ENCODE measurements at places on chromosomes 6 and 20. TPM values are rescaled to one million over a fixed set of nuclear protein-coding genes. Genes with fewer than 3 reads are reported as not detected.

WDR27 gene
- 19.6 TPM for total RNA-seq

THBS2 gene
- total RNA-seq = not detected

UQCC2 gene
- 77.7 TPM for total RNA-seq

OR2J3 gene
- not detected for total RNA-seq

DPPA5 gene
- total RNA-seq = not detected

TRDN gene
- not detected for total RNA-seq

All from T-helper 1 cell treated with Interleukin-12 subunit alpha and Interleukin-12 subunit beta and Interleukin-4 antibody, amounts not matched to agents 30 ng/mL and 1 ng/mL, for 36 hours (primary cell).